ENCODE measurements at places on chromosomes 2 and 18.

- no peaks in the 10 kb centered on the region for H3K27me3 ChIP-seq
- no peaks in the 10 kb centered on the region for H3K4me1 ChIP-seq
- H3K27ac ChIP-seq = no peak overlapping the region
- H3K4me3 ChIP-seq = no peak overlapping the region
- H3K36me3 ChIP-seq = no peaks in the 10 kb centered on the region
- no peak for DNase-seq
These were observed 238.1 kb upstream of the NXPH2 start for GRCh38 chr2:139018252-139018651.

DNA sequence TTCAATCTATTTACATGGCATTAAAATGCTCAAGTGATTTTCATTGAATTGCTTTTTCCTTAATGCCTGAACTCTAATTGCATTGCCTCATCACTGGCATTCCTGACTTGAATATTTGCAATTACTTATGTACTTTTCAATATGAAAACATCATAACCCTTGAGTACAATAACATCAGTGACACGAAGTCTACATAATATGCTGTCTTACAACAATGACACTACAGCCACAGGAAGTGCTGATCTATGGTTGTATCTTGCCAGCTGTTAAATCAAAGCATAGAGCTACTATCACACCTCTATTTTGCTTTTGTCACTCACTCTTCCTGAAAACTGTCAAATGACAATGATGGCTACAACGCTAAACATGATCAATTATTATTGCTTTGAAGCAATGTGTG, 156.9 kb downstream of the CCDC102B start:
- no peak overlapping the region for H3K27ac ChIP-seq
- H3K36me3 ChIP-seq = no peaks in the 10 kb centered on the region
- H3K27me3 ChIP-seq = no peaks in the 10 kb centered on the region
- no peak overlapping the region for H3K4me3 ChIP-seq

DNA sequence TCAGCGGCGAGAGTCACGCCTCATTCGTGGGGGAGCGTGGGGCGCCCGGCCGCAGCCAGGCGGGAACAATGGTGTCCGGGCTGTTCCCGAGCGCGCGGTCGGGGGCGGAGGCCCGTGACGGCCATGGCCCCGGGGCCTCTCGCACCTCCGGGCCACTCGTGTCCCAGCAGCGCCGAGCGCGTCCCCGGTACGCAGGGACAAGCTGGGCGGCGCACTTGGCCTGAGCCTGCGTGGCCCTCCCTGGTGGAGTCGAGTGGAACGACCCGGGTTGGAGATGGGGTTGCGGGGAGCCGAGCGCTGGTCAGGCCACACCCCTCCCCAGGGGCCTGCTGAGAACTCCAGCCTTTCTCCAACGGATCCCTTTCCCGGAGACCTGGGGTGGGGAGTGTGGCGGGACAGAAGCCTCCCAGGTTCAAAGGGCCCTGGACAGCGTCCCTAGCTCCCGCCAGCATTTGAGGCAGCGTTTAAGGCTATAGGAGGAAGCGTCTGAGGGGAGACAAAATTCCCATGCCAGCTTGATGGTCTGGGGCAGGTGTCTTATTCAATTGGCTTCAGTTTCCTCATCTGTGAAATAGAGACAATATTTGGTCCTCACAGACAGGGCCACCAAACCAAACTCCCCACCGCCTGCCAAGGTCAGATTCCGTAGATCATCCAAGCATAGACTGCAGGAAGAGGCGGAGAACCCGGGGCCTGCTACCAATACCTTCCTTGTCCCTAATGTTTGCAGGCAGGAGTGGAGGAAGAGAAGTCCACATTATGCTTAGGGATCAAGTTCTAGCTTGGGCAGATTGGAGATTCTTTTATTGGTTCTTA, 553 bp downstream of the CNDP2 start:
- H3K4me1 ChIP-seq = peaks cover 34% of the 10 kb centered on the region
- H3K36me3 ChIP-seq = peaks cover 5% of the 10 kb centered on the region
- peak overlapping the region; percentile 78 for H3K4me3 ChIP-seq
- no peaks in the 10 kb centered on the region for H3K27me3 ChIP-seq

DNA sequence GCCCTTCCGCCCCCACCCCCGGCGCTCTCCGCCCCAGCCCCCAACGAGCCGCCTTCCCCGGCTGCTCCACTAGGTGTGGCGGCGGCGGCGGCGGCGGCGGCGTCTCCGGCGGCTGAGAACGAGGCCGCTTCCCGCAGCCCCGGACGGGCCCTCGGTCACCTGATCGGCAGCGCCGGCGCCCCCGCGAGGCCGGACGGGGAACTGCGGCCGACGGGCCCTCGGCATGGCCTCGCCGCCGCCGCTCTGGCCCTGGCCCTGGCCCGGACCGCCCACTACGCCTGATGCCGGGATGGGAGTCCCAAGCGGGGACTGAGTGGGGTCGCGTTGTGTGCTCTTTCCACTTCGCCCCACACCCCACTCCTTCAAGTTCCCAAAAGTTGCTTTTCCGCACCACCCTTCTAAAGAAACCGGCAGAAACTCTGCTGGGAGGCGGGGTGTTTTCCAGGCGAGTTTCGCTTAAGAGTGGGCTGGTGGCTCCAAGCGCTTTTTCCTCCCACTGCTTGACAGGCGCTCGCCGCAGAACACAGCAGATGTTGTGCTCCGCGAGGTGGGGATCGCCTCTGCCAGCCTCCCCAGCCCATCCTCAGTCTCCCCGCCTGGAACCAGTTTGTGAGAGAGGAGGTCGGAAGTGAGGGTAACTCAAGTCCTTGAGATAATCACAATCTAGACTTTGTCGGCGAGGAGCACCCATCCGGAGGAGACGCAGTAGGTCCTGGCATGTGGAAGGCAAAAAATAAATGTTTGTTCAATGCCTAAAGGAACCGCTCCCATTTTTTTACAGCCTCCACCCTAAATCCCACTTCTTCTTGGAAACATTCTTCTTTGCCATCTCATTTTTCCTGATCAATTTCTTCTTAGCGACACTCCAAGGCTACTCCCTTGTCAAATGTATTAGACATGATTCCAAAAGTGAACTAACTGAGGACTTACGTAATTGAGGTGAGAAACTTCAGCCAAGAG, at the start of gene NCKAP1:
Gene NCKAP1 (minus strand): TSS at position 117 of the 960 bp plus-strand sequence. CDS start 358 bp downstream, outside the sequence.
- H3K36me3 ChIP-seq = no peaks in the 10 kb centered on the region
- no peaks in the 10 kb centered on the region for H3K27me3 ChIP-seq
- H3K27ac ChIP-seq = peak within 1 kb of the TSS; percentile 78
- peaks cover 34% of the 10 kb centered on the region for H3K4me1 ChIP-seq
- peak within 1 kb of the TSS; percentile 95 for H3K4me3 ChIP-seq

GRCh38 chr2:147933931-147934330, 86.6 kb downstream of the ORC4 start:
- H3K4me1 ChIP-seq = no peaks in the 10 kb centered on the region
- DNase-seq = no peak
- no peak overlapping the region for H3K27ac ChIP-seq
- no peaks in the 10 kb centered on the region for H3K27me3 ChIP-seq
- no peak overlapping the region for H3K4me3 ChIP-seq

GRCh38 chr2:192277494-192278109, 82.9 kb upstream of the TMEFF2 start:
- no peaks in the 10 kb centered on the region for H3K4me1 ChIP-seq
- no peaks in the 10 kb centered on the region for H3K36me3 ChIP-seq
- no peak overlapping the region for H3K4me3 ChIP-seq
- no peak for DNase-seq

DNA sequence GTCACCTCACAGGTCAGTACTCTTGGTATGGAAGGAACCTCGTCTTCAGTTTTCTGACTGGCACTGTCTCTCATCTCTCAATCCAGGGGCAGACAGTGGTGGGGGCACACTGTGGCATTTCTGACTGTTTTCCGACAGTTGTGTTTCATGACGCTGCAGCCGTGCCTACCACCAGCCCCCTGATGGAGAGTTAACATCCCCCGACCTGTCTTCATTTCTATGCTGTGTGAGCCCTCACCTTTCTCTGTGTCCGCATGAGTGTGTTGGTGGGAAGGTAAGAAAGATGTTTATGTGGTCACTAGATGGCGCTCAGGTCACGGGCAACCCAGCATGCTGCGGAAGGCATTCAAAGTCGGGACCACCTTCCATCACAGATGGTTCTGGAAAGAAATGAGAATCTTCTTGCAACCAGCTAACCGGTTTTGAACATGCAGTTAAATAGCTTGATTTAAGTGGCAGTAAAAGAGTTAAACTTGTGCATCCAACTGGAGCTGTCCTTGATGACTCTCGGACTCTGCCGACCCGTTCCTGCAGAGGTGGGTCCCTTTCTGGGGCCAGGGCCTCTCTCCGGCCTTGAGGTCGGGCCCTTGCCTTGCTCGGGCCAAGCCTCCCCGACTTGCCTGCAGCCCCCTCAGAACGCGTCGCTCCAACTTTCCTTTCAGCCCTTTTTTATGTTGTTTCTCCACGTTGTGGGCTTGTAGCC, 92.4 kb downstream of the DYSF start:
- no peaks in the 10 kb centered on the region for H3K36me3 ChIP-seq
- no peaks in the 10 kb centered on the region for H3K27me3 ChIP-seq
- H3K27ac ChIP-seq = no peak overlapping the region

GRCh38 chr2:10080536-10081304, 509 bp upstream of the CYS1 start:
- peaks cover 80% of the 10 kb centered on the region for H3K27me3 ChIP-seq
- H3K36me3 ChIP-seq = no peaks in the 10 kb centered on the region
- no peak for DNase-seq
- H3K4me3 ChIP-seq = no peak overlapping the region
- H3K27ac ChIP-seq = no peak overlapping the region

- peaks cover 37% of the 10 kb centered on the region for H3K36me3 ChIP-seq
- H3K4me1 ChIP-seq = no peaks in the 10 kb centered on the region
- no peak overlapping the region for H3K27ac ChIP-seq
- H3K27me3 ChIP-seq = no peaks in the 10 kb centered on the region
- DNase-seq = no peak
- no peak overlapping the region for H3K4me3 ChIP-seq
These were observed 39.7 kb downstream of the DYNC1I2 start for GRCh38 chr2:171726847-171727450.

- H3K4me1 ChIP-seq = no peaks in the 10 kb centered on the region
- H3K36me3 ChIP-seq = no peaks in the 10 kb centered on the region
- H3K27me3 ChIP-seq = peaks cover 50% of the 10 kb centered on the region
- H3K4me3 ChIP-seq = no peak overlapping the region
These were observed 37.1 kb downstream of the KCNG2 start for GRCh38 chr18:79834834-79835233.

GRCh38 chr2:119693967-119694366, 15.0 kb downstream of the TMEM177 start:
- no peaks in the 10 kb centered on the region for H3K27me3 ChIP-seq
- H3K4me1 ChIP-seq = no peaks in the 10 kb centered on the region
- H3K4me3 ChIP-seq = no peak overlapping the region
- no peak overlapping the region for H3K27ac ChIP-seq
- no peaks in the 10 kb centered on the region for H3K36me3 ChIP-seq

DNA sequence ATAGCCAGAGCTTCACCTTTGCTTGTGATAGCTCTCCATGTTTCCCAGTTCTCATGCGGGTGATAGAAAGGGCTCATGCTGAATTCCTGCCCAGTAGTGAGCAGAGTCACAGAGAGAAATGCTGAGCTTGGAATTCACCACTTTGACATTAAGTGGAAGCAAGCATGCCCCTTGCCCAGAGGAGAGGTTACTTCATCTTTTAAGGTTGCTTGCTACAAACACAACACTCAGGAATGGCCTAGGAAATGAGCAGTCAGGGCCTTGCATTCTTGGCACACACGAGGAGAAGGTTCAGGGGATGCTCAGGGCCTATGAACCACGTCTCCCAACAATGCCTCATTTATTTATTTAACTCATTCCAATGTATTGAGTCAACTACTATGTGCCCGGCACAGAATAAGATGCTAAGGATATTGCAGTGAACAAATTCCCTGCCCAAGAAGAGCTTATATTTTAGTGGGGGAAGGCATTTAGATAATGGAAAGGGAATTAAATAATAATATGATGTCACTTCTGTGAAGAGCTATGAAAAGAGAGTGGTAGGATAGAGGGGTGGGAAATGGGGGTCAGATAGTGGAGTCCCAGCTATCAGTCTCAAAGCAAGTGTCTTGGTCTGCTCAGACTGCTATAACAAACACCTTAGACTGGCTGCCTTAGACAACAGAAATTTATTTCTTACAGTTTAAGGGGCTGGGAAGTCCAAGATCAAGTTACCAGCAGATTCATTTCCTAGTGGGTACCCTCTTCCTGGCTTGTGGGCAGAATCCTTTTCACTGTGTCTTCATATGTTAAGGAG, 42.1 kb downstream of the DDX18 start:
- no peaks in the 10 kb centered on the region for H3K36me3 ChIP-seq
- DNase-seq = peak; percentile 94
- peak overlapping the region; percentile 75 for H3K27ac ChIP-seq
- H3K27me3 ChIP-seq = no peaks in the 10 kb centered on the region
- H3K4me1 ChIP-seq = peaks cover 27% of the 10 kb centered on the region

Measured in PC-3 (cell line).